Mesendoderm (in vitro differentiated cells): ENCODE measurements at places on chromosomes 6 and 20.
A peak's percentile ranks its signal among the peaks of the same experiment; 100 is the strongest.

- DNase-seq, result no peak
- no peak overlapping the region for H3K27ac ChIP-seq
- no peaks in the 10 kb centered on the region for H3K27me3 ChIP-seq
These were observed 29.9 kb downstream of the HS3ST5 start for GRCh38 chr6:114312931-114313330.

DNA sequence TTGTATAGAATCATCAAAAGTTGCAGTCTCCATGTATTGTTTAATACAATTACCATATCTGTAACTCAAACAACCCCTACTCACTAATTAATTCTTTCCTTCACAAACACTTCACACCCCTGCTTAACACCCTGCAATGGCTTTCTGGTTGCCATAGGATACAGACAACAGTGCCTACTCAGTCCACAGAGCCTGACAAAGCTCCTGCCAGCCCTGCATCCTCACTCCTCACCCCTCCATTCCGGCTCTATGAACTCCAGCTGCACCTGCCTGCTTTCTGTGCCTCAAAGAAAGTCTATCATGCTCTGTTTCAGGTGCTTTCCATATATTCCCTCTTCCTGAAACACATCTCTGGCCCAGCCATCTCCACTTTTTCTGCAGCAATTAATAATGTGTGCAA lies 253.4 kb downstream of the HACE1 start:
- DNase-seq, result peak; percentile 95
- H3K36me3 ChIP-seq, result no peaks in the 10 kb centered on the region
- H3K4me1 ChIP-seq, result peaks cover 2% of the 10 kb centered on the region
- no peak overlapping the region for H3K4me3 ChIP-seq
- H3K27ac ChIP-seq, result no peak overlapping the region

- H3K27me3 ChIP-seq, result no peaks in the 10 kb centered on the region
- peaks cover 13% of the 10 kb centered on the region for H3K4me1 ChIP-seq
- no peak overlapping the region for H3K4me3 ChIP-seq
- H3K27ac ChIP-seq, result no peak overlapping the region
- DNase-seq, result peak; percentile 14
These were observed 104.2 kb downstream of the AGPAT4 start for GRCh38 chr6:161169696-161170095.

- no peak overlapping the region for H3K27ac ChIP-seq
- DNase-seq, result no peak
- no peaks in the 10 kb centered on the region for H3K36me3 ChIP-seq
- no peaks in the 10 kb centered on the region for H3K27me3 ChIP-seq
- H3K4me1 ChIP-seq, result no peaks in the 10 kb centered on the region
- H3K4me3 ChIP-seq, result no peak overlapping the region
These were observed 84.5 kb downstream of the GRM4 start for GRCh38 chr6:34061348-34061747.

DNA sequence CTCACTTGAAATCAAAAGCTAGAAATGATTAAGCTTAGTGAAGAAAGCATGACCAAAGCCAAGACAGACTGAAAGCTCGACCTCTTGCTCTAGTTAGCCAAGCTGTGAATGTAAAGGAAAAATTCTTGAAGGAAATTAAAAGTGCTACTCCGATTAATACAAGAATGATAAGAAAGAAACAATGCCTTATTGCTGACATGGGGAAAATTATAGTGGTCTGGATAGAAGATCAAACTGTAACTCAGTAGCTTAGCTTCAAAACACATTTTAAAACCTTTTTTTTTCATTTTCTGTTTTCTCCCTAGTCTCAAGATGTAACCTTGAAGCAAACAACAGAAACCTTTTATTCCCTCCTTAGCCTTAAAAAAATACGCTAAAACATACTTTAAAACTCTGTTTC lies 11.4 kb upstream of the GJE1 start:
- no peak overlapping the region for H3K27ac ChIP-seq
- no peak for DNase-seq
- H3K4me1 ChIP-seq, result no peaks in the 10 kb centered on the region

DNA sequence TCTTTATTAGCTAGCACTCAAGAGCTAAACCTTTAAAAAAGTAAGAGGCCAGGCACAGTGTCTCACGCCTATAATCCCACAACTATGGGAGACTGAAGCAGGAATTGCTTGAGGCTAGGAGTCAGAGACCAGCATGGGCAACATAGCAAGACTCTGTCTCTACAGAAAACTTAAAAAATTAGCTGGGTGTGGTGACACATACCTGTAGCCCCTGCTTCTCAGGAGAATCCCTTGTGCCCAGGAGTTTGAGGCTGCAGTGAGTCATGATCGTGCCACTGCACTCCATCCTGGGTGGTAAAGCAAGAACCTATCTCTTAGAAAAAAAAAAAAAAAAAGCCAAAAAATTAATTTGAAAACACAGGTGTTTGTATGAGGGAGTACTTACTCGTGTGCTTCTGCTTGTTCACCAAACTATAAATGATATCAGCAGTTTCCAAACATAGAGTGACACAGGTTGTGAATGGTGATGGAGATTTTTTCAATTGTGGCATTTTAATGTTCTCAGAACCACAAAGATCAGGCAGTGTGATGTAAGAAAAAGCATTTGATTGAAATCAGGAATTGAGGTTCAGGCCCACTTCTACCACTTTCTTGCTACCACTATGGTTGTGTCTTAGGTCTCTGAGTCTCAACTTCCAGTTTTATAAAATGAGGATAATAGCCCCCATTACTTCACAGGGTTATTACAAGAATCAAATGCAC lies 104.9 kb downstream of the FOXO3 start:
- no peaks in the 10 kb centered on the region for H3K4me1 ChIP-seq
- no peak overlapping the region for H3K4me3 ChIP-seq
- H3K27me3 ChIP-seq, result no peaks in the 10 kb centered on the region

- no peak overlapping the region for H3K27ac ChIP-seq
- no peak overlapping the region for H3K4me3 ChIP-seq
- no peaks in the 10 kb centered on the region for H3K4me1 ChIP-seq
- DNase-seq, result no peak
- peaks cover 12% of the 10 kb centered on the region for H3K36me3 ChIP-seq
- H3K27me3 ChIP-seq, result no peaks in the 10 kb centered on the region
These were observed 66.6 kb downstream of the CSE1L start for GRCh38 chr20:49112596-49113274.

GRCh38 chr6:43570876-43571441 lies 4.9 kb downstream of the XPO5 start:
- no peak overlapping the region for H3K4me3 ChIP-seq
- H3K27ac ChIP-seq, result no peak overlapping the region
- H3K36me3 ChIP-seq, result peaks cover 14% of the 10 kb centered on the region
- no peaks in the 10 kb centered on the region for H3K27me3 ChIP-seq
- peak; percentile 60 for DNase-seq

- H3K27ac ChIP-seq, result no peak overlapping the region
- H3K27me3 ChIP-seq, result no peaks in the 10 kb centered on the region
- H3K36me3 ChIP-seq, result no peaks in the 10 kb centered on the region
- no peak overlapping the region for H3K4me3 ChIP-seq
- no peak for DNase-seq
These were observed 258.4 kb downstream of the CD83 start for GRCh38 chr6:14375930-14376329.

DNA sequence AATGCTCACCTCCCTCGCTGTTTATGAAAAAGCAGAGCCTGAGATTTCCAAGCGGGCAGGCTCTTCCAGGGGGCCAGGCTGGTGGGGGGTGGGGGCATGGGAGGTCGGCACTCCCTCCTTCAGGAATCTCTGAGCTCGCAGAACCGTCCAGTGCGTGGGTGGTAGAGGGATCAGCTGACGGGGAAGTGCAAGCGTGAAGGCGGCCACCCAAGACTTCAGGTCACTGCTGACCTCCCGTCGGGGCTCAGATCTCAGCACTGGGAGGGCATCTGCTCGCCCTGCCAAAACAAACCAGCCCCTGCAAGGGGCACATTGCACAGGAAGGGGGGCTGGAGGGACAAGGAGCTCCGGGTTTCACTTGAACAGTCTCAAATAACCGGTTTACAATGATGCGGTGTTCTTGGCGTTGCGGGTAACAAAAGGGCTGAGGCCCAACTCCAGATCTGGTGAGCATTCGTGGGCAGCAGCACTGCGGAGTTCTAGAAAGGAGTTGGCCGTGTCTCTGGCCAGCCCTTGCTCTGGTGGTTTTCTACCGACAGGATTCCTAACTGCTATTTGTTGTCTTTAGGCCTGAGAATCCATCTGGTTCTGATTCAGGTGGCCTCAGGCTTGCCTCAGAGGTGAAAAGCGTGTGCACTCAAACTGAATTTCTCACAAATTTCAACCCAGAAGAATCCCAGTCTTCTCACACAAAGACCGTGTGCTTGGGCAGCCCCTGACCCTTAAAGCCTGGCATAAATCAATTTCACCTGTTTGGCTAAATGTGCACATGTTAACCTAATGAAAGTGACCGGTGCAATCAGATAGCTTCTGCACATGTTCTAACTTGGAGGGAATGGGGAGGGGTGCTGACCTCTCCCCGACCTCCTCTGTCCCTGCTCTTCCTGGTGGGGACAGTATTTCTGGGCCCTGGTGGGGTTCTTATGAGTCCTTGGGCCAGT lies 191.6 kb downstream of the MYLK4 start:
- DNase-seq, result no peak
- no peaks in the 10 kb centered on the region for H3K27me3 ChIP-seq
- no peak overlapping the region for H3K27ac ChIP-seq

GRCh38 chr20:36744243-36744642 lies 1.6 kb downstream of the NDRG3 start:
- DNase-seq, result no peak
- H3K4me3 ChIP-seq, result no peak overlapping the region
- H3K4me1 ChIP-seq, result peaks cover 4% of the 10 kb centered on the region
- peak overlapping the region; percentile 27 for H3K27ac ChIP-seq
- H3K27me3 ChIP-seq, result no peaks in the 10 kb centered on the region

DNA sequence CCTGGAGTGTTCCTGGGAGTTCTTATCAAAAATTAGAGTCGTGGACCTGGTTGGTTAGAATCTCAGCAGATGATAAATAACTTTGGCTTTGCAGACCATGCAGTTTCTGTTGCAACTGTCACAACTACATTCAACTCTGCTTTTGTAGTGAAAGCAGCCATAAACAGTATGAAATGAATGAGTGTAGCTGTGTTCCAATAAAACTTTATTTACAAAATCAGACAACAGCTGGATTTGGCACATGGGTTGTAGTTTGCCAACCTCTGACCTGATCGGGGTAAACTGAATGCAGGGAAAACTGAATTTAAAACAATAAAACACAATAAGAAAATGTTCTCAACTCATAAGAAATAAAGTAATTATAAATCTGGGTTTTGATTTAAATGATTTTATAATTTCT lies 513.8 kb downstream of the CDKAL1 start:
- H3K27ac ChIP-seq, result no peak overlapping the region
- H3K27me3 ChIP-seq, result no peaks in the 10 kb centered on the region
- no peak for DNase-seq
- H3K4me1 ChIP-seq, result no peaks in the 10 kb centered on the region
- H3K4me3 ChIP-seq, result no peak overlapping the region
- H3K36me3 ChIP-seq, result no peaks in the 10 kb centered on the region

GRCh38 chr20:50339466-50339901 lies 148.9 kb downstream of the CEBPB start:
- H3K36me3 ChIP-seq, result no peaks in the 10 kb centered on the region
- H3K27ac ChIP-seq, result no peak overlapping the region
- DNase-seq, result no peak
- H3K27me3 ChIP-seq, result no peaks in the 10 kb centered on the region
- H3K4me1 ChIP-seq, result no peaks in the 10 kb centered on the region
- H3K4me3 ChIP-seq, result no peak overlapping the region

DNA sequence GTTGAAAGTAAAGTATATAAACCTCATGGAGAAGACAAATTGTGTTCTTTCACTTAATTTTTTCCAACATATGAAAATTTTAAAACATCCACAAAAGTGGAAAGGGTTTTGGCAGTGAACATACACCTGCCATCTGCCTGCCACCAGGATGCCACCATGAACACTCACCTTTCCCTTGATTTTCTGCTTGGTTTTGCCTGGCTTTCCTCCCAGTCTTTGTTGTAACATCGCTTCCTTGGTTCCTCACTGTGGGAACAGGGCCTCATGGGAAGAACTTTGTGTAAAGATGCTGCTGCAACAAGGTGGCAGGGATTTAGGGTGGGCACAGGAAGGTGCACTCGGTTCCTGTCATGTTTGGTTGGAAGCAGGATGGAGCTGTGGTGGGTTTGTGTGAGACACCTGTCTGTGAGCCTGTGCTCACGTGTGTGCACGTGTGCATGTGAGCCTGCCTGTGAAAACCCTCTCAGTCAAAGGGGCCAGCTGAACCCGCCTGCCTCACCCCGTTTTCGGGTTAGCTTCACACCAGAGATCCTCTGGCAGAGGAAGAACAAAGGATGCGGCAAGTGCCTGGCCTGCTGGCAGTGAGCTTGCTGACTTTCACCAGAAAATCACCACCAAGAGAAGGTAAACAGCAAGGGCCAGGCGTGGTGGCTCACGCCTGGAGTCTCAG lies 11.0 kb upstream of the RBM38 start:
- DNase-seq, result no peak
- no peak overlapping the region for H3K27ac ChIP-seq
- H3K4me1 ChIP-seq, result no peaks in the 10 kb centered on the region
- H3K4me3 ChIP-seq, result no peak overlapping the region

GRCh38 chr6:85675030-85675819 lies 32.5 kb upstream of the SYNCRIP start:
- H3K27ac ChIP-seq, result no peak overlapping the region
- peaks cover 8% of the 10 kb centered on the region for H3K36me3 ChIP-seq
- H3K27me3 ChIP-seq, result no peaks in the 10 kb centered on the region

- no peaks in the 10 kb centered on the region for H3K4me1 ChIP-seq
- H3K4me3 ChIP-seq, result no peak overlapping the region
- H3K36me3 ChIP-seq, result no peaks in the 10 kb centered on the region
- H3K27ac ChIP-seq, result no peak overlapping the region
- H3K27me3 ChIP-seq, result no peaks in the 10 kb centered on the region
- peak; percentile 64 for DNase-seq
These were observed 83.4 kb upstream of the FABP7 start for GRCh38 chr6:122696079-122696478.

DNA sequence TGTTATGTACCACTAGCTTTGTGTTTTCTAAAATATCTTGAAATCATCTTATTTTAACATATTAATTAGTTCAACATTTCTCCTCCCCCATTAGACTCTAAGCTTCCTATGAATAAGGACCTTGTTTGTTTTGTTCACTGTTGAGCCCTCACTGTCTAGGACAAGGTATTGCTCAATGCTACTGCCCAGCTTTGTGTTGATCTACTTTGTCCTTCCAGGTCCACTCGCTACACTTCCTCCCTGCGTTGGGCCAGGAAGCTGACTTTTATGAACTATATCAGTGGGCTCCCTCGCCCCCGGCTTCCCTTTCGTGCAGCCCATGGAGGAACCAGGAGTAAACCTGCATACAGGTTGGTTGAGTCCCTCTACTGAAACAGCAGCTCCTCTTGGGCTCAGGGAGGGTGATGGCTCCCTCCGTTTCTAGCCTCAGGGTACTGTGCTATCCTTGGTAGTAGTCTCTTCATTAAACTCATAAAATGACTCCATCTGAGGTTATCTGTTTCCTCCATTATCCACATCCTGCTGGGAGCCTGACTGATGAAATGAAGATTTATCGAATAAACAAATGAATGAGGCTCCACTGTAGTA lies 272.5 kb downstream of the CLIC5 start:
- DNase-seq, result no peak
- no peaks in the 10 kb centered on the region for H3K27me3 ChIP-seq
- H3K27ac ChIP-seq, result no peak overlapping the region
- H3K4me3 ChIP-seq, result no peak overlapping the region
- H3K4me1 ChIP-seq, result no peaks in the 10 kb centered on the region
